ENCODE measurements at places on chromosomes 5 and 9. TPM values are rescaled to one million over a fixed set of nuclear protein-coding genes. Genes with fewer than 3 reads are reported as not detected.

FBP2 gene
- total RNA-seq: not detected

FNBP1 gene
- 42.5 TPM for total RNA-seq

HMMR gene
- total RNA-seq: 11.8 TPM

SLC27A6 gene
- total RNA-seq: not detected

PDZD2 gene
- 3.9 TPM for total RNA-seq

IPO11 gene
- total RNA-seq: 88.2 TPM

WDR38 gene
- not detected for total RNA-seq

SPATA6L gene
- 3.1 TPM for total RNA-seq

HAPLN1 gene
- not detected for total RNA-seq

ADGRD2 gene
- total RNA-seq: not detected

ANKRD18B gene
- total RNA-seq: 2.0 TPM

Data from vein endothelial cell (primary cell).